Stimulated activated CD4-positive, alpha-beta T cell treated with anti-CD3 and anti-CD28 coated beads, TNF-alpha, amount 100 ng/mL, for 4 hours (primary cell): ENCODE measurements at places on chromosomes 3 and 15.

DNA sequence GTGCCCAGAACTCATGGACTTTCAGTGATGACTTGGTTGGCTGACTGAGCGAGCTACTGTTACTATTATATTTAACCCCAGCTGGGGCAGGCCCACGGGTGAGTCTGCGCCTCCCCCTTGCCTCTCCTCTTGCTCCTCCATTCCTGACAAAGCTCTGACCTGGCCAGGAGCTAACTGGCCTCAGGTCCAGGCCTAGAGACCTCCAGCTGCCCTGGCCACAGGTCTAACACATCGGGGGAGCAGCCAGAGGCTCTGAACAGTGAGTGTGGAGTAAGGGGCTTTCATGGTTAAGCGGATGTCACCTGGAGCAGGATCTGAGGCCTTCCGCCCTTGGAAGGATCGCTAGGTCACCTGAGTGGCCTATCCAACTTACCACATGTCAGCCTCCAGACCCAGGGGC lies 96.3 kb upstream of the HERC1 start:
- DNase-seq = no peak

- no peak for DNase-seq
These were observed 2.3 kb upstream of the MUC4 start for GRCh38 chr3:195813916-195814640.

- DNase-seq = no peak
These were observed 805.7 kb downstream of the TUSC7 start for GRCh38 chr3:117515309-117515708.

- no peak for DNase-seq
These were observed 665.6 kb upstream of the NECTIN3 start for GRCh38 chr3:110405830-110406585.

DNA sequence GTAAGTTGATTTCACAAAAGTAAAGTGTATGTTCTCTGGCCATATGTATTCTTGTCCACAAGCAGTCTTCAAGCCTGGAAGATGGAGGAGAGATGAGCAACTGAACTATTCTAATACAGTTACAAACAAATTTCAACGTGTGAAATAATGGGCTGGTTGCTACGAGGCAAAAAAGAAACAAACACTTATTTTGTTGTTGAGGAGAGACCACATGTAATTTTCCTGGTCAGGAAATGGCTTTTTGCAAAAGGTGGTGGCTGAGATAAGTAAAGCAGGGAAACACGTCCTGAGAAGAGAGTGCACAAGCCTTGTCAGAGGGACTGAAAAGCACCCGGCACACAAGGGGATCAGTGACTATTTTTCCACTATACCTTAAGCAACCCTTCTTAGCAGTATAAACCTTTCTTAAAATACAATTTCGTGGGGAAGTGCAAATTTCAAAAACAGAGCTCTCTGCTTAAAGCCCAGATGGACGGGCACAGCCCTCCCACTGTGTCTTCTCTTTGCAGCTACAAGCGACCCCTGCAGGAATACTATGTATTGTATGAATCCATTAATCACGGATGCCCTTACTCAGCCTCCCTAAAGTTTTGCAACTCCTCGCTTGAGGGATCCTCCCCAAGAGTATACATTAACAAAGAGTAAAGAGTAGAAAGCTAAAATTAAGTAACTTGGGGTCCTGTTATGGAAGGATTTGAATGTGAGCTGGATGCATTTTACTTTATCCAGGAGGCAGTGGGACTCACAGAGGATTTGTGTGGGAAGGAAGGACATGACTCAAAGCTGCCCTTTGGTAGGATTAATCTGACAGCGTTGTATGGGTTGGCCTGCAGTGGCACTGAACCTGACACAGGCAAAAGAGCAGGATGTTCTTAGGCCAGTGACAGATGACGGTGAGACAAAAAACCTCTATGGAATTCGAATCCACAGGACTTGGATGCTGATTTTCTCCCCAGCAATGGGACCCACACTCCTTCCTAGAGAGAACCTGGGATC lies 253.7 kb downstream of the IL5RA start:
- no peak for DNase-seq

- DNase-seq = no peak
These were observed 15.6 kb downstream of the CADM2 start for GRCh38 chr3:84974347-84974746.

DNA sequence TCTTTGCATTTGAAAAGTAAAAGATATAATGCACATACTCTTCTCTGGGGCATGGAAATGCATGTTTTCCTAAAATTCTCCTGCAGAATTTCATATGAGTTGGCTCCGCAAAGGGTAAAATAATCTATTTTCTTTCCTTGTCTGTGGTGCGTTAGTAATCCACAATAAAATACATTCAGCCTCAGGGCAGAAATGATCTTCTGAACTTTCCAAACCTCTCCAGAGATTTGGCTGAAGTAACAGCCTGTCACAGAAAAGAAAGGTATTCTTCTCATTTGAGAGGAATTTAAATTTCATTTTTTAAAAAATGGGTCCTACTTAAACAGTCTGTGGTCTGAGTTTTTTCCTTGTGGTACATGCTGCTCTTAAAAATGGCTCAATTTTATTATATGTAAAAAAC lies 182.7 kb upstream of the DCBLD2 start:
- no peak for DNase-seq

- no peak for DNase-seq
These were observed 67.4 kb downstream of the SATB1 start for GRCh38 chr3:18357747-18358146.

DNA sequence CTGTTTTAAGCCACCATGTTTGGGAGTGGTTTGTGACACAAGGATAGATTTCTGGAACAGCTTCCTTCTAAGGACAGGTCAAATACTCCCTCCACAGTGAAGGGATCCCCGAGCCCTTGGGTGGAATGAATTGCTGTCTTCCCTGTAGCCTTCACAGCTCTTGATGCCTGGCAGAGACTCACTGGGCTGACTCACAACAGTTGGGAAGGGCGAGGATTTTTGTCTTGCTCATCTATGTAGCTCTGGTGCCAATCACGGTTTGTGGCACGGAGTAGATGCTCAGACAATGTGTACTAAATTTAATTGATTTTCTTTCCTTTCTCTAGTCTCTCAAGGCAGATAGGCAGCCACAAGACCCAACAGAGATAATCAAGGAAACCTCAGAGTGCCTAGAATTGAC lies 27.0 kb downstream of the CRYGS start:
- DNase-seq = no peak

DNA sequence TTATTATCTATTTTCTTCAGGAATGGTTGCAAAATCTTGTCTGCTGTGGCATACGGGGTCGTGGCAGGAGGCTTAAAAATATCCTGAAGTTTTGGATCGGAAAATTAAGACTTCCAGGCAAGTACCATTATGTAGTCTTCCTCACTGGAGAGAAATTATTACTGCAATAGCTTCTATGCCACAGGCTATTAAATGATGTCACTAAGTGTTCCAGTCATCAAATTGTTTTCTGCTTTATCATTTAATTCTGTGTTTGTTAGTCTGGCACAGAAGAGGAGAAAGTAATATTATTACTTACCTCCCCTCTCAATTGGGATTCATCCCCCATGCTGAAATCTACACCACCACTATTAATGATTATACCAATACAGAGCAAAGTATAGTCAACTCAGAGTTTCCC lies 378.2 kb upstream of the ALCAM start:
- no peak for DNase-seq

DNA sequence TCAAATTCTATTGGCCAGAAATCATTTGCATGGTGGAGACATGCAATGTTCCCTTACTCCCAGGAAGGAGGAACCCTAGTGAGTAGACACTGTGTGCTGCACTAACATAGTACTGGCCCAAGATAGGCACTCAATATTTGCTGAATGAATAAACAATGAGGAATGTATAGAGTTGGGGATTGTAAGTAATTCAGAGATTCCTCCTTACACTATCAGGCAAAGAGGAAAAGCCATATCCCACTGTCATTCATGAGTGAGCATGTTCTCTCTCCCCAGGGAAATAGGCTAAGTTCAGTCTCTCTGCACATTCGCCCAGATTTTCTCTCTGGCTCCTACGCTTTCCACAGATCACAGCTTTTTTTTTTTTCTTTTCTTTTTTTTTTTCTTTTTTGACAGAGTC lies 154.9 kb upstream of the WNT5A start:
- DNase-seq = no peak

GRCh38 chr15:94247789-94248638 lies 16.7 kb downstream of the MCTP2 start:
- no peak for DNase-seq

GRCh38 chr3:87436781-87437543 lies 160.6 kb upstream of the POU1F1 start:
- DNase-seq = no peak

DNA sequence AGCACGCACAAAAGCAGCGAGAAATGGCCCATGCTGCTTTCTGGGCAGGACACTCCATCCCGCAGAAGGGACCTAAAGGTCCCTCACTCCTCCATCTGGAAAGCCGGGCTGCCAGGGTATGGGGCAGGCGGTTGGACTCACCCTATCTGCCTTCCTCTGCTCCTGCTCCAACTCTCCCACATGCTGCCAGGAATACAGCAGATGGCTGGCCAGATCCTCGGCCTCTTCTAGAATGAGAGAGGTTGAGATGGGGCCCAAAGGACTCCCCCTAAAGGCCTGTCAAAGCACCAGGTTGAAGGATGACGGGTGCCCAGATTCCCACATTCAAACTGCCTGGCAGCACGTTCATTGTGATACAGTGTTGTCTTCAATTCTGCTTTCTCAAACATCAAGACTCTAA lies 85.1 kb upstream of the C2CD4B start:
- DNase-seq = no peak

DNA sequence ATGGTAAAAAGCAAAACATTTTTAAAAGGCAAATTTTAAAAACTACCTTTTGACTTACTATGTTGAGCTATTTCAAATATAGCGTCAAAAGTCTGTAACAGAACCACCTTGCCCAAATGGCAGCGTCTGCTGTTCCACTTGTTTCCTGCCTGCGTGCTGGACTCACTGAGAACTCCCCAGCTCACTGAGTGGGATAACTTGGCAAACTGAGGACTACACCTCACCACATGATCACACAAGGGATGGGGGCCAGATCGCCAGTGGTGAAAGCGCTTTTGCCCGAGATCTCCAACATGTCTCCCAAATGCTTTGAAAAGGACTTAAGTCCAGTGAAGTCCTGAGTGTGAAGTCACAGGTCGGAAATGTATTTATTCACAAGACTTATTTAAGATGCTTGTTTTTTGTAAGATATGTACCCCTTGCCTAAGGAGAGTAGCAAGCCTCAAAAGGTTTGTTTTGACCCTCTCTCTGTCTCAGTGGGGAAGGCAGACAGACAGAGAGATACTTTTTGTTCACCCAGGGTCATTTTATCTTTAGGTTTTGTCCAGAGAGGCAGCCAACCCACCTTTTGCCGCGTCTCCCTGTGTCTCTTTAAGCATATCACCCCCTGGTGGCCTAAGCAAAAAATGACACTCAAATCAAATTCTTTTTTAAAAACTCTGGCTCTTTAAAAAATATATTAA lies 192.6 kb downstream of the PDZRN3 start:
- no peak for DNase-seq

GRCh38 chr3:103126115-103126514 lies 691.3 kb downstream of the ZPLD1 start:
- DNase-seq = no peak

DNA sequence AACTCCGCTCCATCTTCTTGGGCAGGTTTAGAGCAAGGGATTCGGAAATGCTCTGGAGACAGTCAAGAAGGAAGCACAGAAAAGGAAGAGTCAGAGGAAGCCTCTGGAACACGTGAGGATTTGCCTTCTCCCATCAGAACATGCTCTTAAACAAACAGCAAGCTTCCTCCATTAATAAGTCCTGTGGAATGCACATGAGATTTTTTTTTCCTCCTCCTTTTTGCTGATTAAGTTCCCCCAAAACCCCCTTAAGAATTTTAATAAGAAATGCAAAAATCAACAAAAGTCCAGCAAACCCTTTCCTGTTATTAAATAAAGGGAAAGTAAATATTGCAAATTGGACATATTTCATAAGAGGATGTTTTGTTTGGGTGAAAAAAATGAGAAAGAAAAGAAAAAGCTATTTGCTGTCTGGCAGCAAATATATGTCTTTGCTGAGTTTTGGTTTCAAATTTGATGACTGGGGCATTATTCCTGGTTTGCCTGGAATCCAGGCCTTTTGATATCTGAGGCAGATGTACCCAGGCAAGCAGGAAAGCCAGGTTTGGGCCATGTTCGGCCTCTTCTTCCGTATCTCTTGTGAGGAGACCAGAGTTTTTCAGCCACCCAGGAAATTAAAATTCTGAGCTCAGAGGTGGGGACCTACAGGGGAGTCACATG lies 7.9 kb upstream of the TSEN2 start:
- DNase-seq = no peak

- no peak for DNase-seq
These were observed 7.8 kb downstream of the RFT1 start for GRCh38 chr3:53122255-53122932.

DNA sequence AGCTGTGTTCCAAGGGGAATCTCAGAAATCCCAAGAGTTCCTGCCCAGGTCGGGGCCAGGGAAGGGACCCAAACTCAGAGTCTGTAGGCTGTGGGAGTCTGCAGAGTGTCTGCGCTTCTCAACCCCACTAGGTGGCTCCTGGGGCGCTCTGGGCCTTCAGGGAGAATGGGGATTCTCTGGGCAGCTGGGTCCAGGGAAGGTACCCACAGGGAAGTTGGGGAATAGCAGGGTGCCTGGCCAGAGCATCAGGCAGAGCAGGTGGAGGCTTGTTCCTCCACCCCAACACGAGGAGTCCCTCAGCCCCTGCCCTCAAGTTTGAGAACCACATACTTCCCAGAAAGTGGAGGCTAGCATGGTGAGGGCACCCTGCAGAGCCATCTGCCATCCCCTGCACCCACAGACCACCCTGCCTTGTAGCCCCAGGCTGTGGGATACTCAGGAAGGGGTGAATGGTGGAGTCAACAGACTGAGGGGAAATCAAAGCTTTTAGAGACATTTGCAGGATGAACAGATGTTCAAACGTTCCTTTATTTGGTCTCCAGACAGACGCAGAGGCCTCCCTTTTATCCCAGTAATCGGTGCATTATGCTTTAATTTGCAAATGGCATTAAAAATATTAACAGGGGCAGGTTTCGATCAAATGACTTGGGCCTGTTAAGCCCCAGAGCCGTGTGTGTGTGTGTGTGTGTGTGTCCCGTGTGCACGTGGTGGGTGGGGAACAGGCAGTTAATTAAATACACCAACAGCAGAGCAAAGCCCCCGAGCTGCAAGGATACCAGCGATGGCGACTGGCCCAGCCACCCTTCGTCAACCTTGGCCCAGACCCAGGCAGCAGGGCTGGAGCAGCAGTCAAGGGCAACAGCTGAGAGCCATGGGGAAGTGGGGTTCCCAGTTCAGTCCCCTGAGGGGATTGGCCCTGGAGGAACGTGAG lies 57.7 kb downstream of the DNAJB8 start:
- no peak for DNase-seq

DNA sequence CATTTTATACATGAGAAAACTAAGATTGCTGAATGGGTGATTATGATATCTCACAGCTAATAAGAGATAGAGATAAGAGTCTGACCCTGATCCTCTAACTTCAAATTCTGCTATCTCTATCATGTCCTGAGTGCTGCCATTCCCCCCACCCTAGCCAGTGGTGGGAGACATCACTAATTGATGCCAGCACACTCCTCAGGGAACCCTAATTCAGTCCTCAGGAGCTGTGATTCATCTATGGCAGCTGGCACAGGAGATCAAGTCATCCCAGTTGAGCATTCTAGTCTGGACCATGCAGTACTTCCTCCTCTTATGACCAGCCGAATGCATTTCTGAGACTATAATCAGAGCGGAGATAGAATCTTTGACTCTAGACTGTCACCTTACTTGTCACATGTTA lies 71.9 kb downstream of the SYNM start:
- DNase-seq = no peak
